ENCODE measurements at places on chromosomes 1 and 21. TPM values are rescaled to one million over a fixed set of nuclear protein-coding genes. Genes with fewer than 3 reads are reported as not detected.

GUCA2B gene
- not detected for total RNA-seq

GATAD2B gene
- 73.4 TPM for total RNA-seq

LAPTM5 gene
- 584 TPM for total RNA-seq

VSIG8 gene
- total RNA-seq = not detected

PTPRU gene
- total RNA-seq = 0.22 TPM

SPRR1B gene
- not detected for total RNA-seq

TDRD10 gene
- not detected for total RNA-seq

DNA sequence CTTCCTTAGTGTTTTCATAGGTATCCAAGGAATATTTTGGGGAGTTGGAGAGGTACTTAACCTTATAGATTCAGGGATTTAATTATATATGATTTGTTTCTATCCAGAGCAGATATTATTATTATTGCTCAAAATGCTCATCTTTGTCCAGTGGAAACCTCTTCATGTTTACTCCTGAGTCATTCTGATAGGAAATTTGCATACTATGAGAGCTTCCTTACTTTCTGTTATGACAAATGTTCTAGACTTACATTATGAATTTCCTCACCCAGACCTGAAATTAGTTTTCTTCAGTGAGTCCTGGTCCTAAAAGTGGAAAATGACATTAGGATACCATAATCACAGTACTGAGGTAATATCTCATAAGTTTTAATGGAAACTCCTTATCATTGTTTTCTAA, 57.5 kb upstream of the PLPPR5 start:
- no peaks in the 10 kb centered on the region for H3K4me1 ChIP-seq
- no peak overlapping the region for H3K4me3 ChIP-seq
- H3K36me3 ChIP-seq = no peaks in the 10 kb centered on the region
- H3K27ac ChIP-seq = no peak overlapping the region

GRCh38 chr1:118249641-118250040, 64.6 kb upstream of the SPAG17 start:
- H3K4me1 ChIP-seq = no peaks in the 10 kb centered on the region
- no peaks in the 10 kb centered on the region for H3K36me3 ChIP-seq
- no peak overlapping the region for H3K4me3 ChIP-seq
- no peak overlapping the region for H3K27ac ChIP-seq
- H3K27me3 ChIP-seq = no peaks in the 10 kb centered on the region

DNA sequence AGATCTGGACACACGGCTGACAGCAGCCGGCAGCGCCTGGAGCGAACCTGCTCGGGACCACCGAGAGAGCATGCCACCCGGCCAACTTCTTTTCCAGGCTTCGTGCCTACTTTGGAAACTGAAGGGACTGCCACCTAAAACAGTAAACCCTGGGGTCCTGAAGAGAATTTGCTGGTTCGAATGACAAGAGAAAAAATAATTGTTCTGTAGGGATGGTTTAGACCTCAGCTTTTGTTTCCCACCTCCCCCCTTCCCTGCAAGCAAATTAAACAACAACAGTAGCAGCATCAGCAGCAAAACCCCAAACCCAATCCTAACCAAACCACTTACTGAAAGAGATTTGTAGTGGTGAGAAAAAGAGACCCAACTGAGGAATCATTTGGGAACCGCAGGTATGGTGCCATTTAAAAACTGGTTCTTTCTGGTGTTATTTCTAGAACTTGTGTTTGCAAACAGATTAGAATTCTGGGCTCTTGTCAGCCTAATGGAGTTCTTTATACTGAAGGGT, 105.6 kb downstream of the LEPR start:
- no peak for DNase-seq
- H3K4me1 ChIP-seq = peaks cover 3% of the 10 kb centered on the region
- H3K4me3 ChIP-seq = no peak overlapping the region
- H3K36me3 ChIP-seq = peaks cover 1% of the 10 kb centered on the region

- peaks cover 21% of the 10 kb centered on the region for H3K36me3 ChIP-seq
- H3K4me3 ChIP-seq = no peak overlapping the region
- no peaks in the 10 kb centered on the region for H3K27me3 ChIP-seq
- H3K4me1 ChIP-seq = peaks cover 59% of the 10 kb centered on the region
These were observed 38.4 kb downstream of the CLSTN1 start for GRCh38 chr1:9785406-9785805.

GRCh38 chr1:10675813-10676212, 120.6 kb downstream of the CASZ1 start:
- H3K36me3 ChIP-seq = no peaks in the 10 kb centered on the region
- peaks cover 2% of the 10 kb centered on the region for H3K4me1 ChIP-seq
- H3K27ac ChIP-seq = no peak overlapping the region
- no peak overlapping the region for H3K4me3 ChIP-seq
- H3K27me3 ChIP-seq = no peaks in the 10 kb centered on the region
- no peak for DNase-seq

DNA sequence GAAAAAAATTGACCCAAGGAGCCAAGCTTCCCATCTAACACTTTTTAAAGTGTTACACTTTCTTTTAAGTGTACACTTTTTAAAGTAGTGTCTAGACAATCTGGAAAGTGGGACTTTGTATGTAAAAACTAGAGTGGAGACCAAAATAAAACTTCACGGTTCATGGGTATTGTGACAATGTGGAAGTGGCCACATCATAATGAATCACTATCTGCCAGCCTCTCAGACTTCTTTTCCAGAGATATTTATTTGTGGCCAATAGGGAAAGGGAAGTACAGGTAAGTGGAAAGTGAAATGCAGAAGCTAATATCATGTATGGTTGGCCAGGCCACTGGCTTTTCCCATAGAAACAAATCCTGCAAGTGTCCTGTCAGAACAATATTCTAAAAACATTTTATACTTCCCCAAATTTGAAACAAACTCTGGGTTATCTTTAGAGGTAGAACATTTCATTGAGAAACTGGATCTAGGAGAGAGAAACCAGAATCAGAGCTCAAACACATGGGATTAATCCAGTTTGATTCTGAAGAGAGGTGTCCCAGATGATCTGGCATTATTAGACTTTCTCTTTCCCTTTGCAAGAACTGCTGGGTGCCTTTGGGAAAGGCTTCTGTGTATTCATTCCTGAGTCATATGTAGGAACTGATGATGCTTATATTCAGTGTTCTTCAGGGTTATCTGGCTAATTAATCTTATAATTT, 2.0 kb downstream of the TNFSF18 start:
- no peak overlapping the region for H3K27ac ChIP-seq
- H3K36me3 ChIP-seq = no peaks in the 10 kb centered on the region
- H3K4me1 ChIP-seq = no peaks in the 10 kb centered on the region
- no peak for DNase-seq

DNA sequence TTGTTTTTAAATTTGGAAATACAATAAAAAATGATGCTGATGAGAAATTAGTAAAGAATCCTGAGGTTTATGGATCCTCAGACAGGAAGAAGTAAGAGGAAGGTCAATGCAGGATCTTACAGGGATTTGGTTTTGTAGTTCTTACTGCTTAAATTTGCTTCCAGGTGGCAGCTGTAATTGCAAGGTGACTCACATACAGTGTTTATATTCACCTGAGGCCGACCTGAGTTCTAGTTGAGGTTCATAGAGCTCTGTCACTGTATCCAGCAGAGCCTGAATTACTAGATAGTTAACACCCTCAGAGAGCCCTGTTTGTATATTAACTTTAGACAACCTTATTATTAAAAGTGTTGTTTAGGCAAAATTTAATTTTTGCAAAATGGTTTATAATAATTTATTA, 1.4 kb upstream of the WDR26 start:
- H3K4me1 ChIP-seq = peaks cover 49% of the 10 kb centered on the region
- H3K27ac ChIP-seq = peak overlapping the region; percentile 98
- H3K4me3 ChIP-seq = peak overlapping the region; percentile 95
- H3K36me3 ChIP-seq = peaks cover 20% of the 10 kb centered on the region

- DNase-seq = no peak
- H3K36me3 ChIP-seq = peaks cover 87% of the 10 kb centered on the region
- H3K27me3 ChIP-seq = no peaks in the 10 kb centered on the region
- H3K4me1 ChIP-seq = peaks cover 47% of the 10 kb centered on the region
These were observed 6.3 kb downstream of the AP4B1 start for GRCh38 chr1:113898241-113898814.

DNA sequence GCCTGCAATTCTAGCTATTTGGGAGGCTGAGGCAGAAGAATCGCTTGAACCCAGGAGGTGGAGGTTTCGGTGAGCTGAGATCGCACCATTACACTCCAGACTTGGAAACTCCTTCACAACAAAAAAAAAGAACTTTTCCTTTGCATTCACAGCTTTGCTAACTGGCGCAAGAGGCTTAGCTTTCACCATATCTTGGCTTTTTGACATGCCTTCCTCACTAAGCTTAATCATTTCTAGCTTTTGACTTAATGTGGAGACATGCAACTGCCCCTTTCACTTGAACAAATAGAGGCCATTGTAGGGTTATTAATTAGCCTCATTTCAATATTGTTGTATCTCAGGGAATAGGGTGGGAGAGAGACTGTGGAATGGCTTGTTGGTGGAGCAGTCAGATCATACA, 8.7 kb downstream of the KPNA6 start:
- DNase-seq = no peak
- peak overlapping the region; percentile 36 for H3K27ac ChIP-seq
- no peaks in the 10 kb centered on the region for H3K27me3 ChIP-seq
- peaks cover 9% of the 10 kb centered on the region for H3K36me3 ChIP-seq

- no peaks in the 10 kb centered on the region for H3K27me3 ChIP-seq
- peak overlapping the region; percentile 85 for H3K4me3 ChIP-seq
- peaks cover 42% of the 10 kb centered on the region for H3K4me1 ChIP-seq
- no peak for DNase-seq
- peak overlapping the region; percentile 99 for H3K27ac ChIP-seq
These were observed 10.4 kb upstream of the TSPAN2 start for GRCh38 chr1:115099693-115100050.

DNA sequence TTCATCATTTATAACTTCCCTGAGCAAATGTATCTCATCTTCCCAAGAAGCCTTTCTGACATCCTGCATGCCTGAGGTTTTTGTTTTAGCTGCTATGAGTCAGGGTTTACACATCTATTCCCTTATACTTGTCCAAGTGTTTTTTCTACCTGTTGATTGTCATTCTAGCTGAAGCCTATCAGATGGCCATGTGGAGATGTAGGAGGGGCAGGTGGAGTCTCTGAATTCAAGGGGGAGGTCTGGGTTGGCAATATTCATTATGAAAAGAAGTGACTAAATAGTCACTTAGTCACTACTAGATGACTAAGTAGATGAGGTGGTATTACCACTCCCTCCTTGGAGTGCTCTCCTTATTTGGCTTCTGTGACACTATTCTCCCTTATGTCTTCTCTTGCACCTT, 52.4 kb downstream of the XCL1 start:
- no peaks in the 10 kb centered on the region for H3K36me3 ChIP-seq
- no peak overlapping the region for H3K27ac ChIP-seq
- no peaks in the 10 kb centered on the region for H3K4me1 ChIP-seq
- DNase-seq = no peak
- peaks cover 6% of the 10 kb centered on the region for H3K27me3 ChIP-seq
- H3K4me3 ChIP-seq = no peak overlapping the region

DNA sequence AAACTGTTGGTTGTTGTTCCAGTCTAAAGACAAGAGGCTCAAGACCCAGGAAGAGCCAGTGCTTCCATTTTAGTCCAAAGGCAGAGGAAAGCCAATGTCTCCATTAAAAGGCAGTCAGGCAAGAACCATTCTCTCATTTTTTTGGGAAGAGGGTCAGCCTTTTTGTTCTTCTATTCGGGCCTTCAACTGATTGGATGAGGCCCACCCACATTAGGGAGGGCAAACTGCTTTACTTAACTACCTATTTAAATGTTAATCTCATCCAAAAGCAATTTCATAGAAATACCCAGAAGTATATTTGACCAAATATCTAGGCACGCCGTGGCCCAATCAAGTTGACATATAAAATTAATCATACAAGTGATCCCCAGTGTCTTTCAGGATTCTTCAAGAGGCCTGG, 104.4 kb upstream of the SYT6 start:
- no peaks in the 10 kb centered on the region for H3K36me3 ChIP-seq

GRCh38 chr1:40985875-40986274, 6.4 kb downstream of the CTPS1 start:
- H3K4me3 ChIP-seq = no peak overlapping the region
- H3K27ac ChIP-seq = no peak overlapping the region
- peaks cover 82% of the 10 kb centered on the region for H3K36me3 ChIP-seq
- H3K27me3 ChIP-seq = no peaks in the 10 kb centered on the region
- peaks cover 41% of the 10 kb centered on the region for H3K4me1 ChIP-seq
- no peak for DNase-seq

- DNase-seq = no peak
- H3K4me3 ChIP-seq = no peak overlapping the region
- H3K27ac ChIP-seq = no peak overlapping the region
- H3K27me3 ChIP-seq = peaks cover 16% of the 10 kb centered on the region
- no peaks in the 10 kb centered on the region for H3K4me1 ChIP-seq
- no peaks in the 10 kb centered on the region for H3K36me3 ChIP-seq
These were observed 25.8 kb upstream of the KCNA10 start for GRCh38 chr1:110544753-110545152.

GRCh38 chr1:179818743-179819173, 58.8 kb downstream of the TOR1AIP2 start:
- no peaks in the 10 kb centered on the region for H3K27me3 ChIP-seq
- H3K36me3 ChIP-seq = no peaks in the 10 kb centered on the region
- H3K4me1 ChIP-seq = peaks cover 21% of the 10 kb centered on the region

DNA sequence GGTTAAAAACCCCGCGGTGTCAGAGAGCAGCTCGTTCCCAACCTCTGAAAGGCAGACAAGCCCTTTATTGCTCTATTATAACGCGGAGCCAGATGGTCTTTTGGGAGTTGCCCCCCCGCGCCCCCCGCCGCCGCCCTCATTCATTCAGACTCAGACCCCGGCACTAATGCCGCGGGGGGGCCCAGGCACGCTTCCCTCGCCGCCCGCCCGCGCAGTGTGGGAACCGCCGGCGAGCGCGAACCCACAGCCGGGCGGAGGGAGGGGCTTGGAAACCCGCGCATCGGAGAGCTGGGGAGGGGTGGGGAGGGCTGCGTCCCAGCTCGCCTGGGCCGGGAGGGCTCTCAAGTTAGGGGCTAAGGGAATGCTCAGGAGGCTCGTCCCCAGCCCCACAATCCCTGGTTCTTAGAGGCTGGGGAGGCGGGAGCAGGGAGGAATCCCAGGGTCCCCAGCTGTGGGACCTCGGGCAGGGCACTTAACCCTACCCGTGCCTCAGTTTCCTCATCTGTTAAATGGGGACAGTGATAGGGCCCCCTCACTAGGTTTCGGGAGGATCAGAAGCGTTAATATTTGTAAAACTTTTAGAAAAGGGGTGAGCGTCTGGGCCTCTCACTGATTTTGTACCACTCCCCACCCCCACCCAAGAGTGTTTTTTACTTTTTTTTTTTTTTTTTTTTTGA, 10.9 kb upstream of the HES5 start:
- H3K36me3 ChIP-seq = no peaks in the 10 kb centered on the region
- no peak overlapping the region for H3K27ac ChIP-seq
- H3K27me3 ChIP-seq = peaks cover 7% of the 10 kb centered on the region
- H3K4me3 ChIP-seq = no peak overlapping the region
- DNase-seq = no peak

DNA sequence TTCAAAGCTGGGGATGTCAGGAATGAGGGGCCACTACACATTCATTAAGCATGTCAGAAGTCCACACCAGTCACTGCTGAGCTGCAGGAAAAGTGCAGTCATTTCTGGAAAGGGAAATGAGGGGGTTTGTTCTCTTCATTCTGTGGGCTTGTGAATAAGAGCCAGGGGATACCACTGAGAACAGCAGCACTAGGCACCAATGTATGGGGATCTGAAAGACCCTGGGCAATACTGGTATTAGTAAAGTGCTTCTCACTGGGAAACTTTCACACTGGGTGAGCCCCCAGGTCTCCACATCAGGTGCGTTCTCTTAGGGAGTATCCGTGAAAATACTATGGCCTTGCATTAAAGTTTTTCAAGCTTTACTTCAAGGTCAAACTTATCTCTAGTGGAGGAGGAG, 49.9 kb downstream of the TGFB2 start:
- H3K27me3 ChIP-seq = peaks cover 2% of the 10 kb centered on the region
- no peak for DNase-seq
- H3K4me3 ChIP-seq = no peak overlapping the region
- no peaks in the 10 kb centered on the region for H3K36me3 ChIP-seq
